ENCODE measurements at places on chromosomes 16 and 17.
A peak's percentile ranks its signal among the peaks of the same experiment; 100 is the strongest.

DNA sequence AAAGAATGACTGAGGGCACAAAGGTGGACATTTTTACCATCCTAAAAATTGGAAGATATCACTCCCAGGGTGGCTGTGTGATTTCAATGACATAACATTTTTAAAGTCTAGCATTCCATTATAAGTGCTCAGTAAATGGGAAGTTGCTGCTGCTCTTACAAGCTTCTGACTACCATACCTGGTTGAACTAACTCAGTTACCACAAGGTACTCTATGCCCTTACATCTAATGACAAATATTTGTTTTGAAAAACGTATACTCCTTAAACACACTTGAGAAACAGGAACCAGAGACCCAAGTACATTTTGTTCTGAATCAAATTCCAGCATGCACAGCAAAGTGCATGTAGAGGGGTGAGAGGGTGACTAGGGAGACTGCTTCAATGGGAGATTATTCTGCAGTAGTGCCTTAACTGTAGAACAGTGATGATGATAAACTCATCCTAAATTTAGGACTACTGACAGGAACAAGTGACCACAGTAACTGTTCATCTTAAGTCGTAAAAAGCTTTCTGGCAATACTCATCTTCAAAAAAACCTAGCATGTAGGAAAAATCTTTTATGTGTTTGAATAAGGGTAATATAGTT, 83.5 kb downstream of the KANSL1 start:
- DNase-seq, result no peak

DNA sequence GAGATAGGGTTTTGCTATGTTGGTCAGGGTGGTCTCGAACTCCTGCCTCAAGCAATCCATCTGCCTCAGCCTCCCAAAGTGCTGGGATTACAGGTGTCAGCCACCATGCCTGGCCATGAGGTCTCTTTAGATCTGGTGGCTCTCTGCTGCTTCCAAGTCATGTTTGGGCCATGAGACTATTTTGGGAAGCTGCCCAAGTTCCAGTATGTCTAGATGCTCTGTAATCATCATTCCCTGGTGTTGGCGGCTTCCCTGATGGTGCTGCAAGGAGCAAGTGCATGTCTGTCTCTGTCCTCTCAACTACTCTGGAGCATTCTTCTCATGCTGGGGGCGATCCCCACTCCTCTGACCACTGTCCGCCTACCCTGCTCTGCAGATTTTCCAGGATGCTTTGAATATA, 6.4 kb upstream of the ODF4 start:
- DNase-seq, result no peak

DNA sequence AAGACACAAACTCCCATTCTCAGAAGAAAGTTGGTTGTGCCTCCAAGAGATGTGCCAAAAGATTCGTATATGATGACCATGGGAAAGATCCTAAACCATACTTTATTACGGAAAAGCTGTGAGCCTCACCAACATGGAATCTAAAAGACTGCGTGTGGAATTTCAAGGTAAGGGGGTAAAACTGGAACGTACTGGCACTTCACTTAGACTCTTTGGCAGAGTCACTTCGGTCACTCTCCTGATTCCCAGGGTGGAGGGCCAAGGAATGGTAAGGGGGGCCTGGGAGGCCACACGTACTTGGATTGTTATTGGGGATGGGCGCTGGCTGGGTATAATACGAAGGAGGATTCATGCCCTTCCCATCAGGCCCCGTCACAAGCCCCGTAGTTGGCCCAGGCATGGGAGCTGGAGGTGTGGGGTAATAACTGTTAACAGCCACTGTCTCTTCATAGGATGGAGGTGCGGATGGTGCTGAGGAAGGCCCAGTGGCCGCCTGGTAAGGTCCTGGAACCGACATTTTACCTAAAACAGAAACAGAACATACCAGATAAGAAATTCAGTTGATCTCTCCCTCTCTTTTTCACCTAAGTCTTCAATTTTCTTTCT, 30.4 kb downstream of the LITAF start:
- no peak for DNase-seq

- peak; percentile 89 for DNase-seq
Observed at GRCh38 chr16:87963400-87963799, 12.2 kb downstream of the BANP start.

- DNase-seq, result peak; percentile 62
Observed at GRCh38 chr16:34078691-34079090, 619.3 kb downstream of the TP53TG3F start.
